ENCODE measurements at places on chromosomes 12 and 14.

DNA sequence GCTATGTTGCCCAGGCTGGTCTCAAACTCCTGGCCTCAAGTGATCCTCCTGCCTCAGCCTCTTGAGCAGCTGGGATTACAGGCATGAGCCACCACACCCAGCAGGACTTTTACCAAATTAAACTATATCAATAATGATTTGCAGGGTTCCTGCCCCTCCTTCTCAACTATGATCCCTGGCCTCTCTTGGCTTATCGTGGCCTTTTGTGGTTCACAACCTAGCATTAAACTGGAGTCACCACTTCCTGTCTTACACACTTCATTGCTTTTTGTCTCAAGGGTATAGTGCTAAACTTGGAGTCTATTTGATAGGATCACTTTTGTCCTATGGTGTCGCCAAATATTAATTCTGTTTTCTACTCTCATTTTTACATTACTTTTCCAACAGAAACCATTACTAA, 64.5 kb downstream of the SEC23A start:
- DNase-seq = no peak

- DNase-seq = peak; percentile 32
Observed at GRCh38 chr14:74257941-74258763, 18.9 kb downstream of the VSX2 start.

DNA sequence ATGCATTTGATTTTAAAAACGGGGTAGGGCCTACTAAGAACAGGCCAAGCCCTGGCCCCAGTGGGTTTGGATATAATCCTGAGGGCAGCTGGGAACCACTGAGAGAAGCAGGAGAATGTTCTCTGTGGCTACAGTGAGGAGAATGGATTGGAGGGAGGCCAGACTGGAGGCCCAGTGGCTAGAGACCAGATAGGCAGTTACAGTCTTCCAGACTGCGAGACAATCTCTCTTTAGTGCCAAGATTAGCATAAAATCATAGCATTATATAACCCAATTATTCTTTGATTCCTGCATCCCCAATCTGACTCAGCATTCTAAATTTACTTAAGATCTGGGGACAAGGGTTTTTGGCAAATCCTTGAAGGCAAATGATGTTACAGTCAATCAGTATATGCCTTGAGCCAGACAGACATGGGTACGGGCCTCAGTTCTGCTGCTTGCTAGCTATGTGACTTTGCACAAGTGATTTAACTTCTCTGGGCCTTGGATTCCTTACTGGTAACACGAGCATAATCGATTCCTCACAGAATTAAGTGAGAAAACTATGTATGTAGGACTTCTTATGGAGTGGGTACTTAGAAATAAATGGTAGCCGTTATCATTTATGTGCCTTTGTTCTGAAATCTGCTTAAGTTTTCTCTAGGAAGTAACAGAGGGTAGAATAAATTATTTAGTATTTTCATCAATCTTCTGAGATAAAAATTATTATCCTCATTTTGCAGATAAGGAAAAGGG, 18.3 kb downstream of the NINJ2 start:
- no peak for DNase-seq

- DNase-seq = no peak
Observed at GRCh38 chr12:107351713-107352112, 258.4 kb upstream of the CRY1 start.

DNA sequence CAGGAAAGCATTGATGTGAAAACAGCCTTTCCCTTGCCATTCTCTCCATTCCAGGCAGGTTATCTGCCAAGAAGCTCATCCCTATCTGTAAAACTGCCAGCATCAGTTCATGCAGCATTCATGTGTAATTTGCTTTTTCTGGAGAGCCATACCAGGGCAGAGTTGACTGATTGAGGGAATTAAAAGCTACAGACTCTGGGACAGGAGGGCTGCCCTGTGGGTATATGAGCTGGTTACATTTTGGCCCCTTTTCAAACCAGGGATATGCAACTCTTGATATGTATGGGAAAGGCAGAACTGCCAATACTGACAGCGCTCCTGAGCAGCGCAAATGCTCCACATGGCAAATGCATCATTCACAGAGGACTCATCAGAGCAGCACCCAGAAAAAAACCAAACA, 53.7 kb downstream of the SYT1 start:
- DNase-seq = no peak

DNA sequence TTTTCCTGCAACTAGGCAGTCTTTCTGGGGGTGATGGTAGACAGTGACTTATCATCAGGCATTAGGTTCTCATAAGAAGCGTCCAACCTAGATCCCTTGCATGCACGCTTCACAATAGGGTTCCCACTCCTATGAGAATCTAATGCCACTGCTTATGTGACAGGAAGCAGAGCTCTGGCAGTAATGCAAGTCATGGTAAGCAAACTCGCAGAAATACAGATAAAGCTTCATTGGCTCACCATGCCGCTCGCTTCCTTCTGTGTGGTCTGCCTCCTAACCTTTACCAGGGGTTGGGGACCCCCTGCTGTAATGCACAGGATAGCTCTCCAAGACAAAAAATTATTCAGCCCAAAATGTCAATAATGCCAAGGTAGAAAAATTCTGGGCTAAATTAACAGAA, 864.2 kb downstream of the TRHDE start:
- DNase-seq = no peak

DNA sequence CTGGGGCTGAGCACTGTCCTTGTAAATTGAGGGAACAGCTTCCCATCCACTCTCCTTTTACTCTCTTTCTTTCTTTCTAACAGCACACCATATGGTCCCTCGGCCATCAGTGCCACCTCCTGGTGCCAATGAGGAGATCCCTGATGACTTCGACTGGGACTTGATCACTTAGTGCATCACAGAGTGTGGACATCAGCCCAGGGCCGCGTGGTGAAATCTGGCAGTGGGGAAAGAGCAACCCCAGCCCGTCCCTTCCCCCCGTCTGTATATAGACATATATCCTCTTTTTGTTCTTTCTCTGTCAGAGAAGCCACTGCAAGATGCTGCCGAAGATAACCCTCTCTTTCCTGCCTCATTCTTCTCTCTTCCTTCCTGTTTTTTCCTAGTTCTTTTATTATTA, 13.5 kb downstream of the C3AR1 start:
- DNase-seq = no peak

DNA sequence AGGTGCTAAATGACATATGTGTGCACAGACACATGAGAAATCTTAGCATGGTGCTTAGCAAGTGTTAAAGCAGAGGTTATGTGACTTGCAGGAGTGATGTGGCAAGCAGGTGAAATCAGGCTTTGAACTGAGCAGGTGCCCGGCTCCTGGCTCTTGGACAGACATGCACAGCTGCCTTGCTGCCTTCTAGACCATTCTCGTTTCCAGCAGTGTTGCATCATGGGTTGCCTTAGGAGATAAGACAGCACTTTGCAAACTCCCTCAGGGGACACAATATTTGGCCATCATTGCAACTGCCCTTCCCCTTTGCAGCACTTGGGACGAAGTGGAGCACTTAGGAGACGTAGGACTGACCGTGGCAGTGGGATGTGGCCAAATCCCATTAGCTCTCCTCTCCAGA, 17.2 kb upstream of the GSC start:
- DNase-seq = no peak

DNA sequence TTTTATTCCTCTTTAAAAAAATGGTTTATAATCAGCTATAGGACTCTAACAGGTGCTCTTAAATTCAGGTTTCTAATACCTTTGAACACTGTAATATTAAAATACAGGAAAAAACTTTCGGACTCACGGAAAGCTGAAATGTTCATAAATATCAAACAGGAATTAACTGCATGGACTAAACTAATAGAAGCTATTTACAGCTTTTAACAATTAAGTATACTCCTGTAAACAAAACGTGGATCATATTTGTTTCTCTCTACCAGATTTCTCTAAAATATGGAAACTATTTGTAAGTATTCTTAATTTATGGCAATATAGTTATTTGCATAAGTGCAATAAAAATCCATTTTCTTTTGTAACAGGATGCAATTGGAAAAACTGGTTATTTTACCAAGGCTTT, 108.9 kb upstream of the RESF1 start:
- no peak for DNase-seq

Data from adipocyte (in vitro differentiated cells).